ENCODE measurements at places on chromosomes 13 and 19. TPM values are rescaled to one million over a fixed set of nuclear protein-coding genes. Genes with fewer than 3 reads are reported as not detected.
A peak's percentile ranks its signal among the peaks of the same experiment; 100 is the strongest.

DNA sequence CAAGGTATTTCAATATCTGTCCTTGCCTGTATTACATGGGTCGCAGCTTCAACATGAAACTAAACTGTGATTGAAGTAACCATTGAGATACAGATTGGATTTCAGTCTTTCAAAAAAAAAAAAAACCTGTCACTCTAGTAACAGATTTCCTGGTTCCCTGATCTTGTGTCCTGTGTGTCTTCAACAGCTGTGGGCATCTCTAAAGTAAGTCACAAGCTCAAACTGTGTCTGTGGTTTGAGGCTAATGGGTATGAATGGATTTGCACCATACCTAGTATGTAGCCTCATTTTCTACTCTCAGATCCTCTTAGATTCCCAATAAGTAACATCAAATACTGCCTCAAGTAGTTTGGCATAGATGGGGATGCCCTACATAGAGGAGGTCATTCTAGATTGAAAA lies 300.1 kb downstream of the COG6 start:
- H3K27me3 ChIP-seq, result no peaks in the 10 kb centered on the region
- H3K36me3 ChIP-seq, result no peaks in the 10 kb centered on the region
- peaks cover 24% of the 10 kb centered on the region for H3K4me1 ChIP-seq
- no peak overlapping the region for H3K27ac ChIP-seq

DNA sequence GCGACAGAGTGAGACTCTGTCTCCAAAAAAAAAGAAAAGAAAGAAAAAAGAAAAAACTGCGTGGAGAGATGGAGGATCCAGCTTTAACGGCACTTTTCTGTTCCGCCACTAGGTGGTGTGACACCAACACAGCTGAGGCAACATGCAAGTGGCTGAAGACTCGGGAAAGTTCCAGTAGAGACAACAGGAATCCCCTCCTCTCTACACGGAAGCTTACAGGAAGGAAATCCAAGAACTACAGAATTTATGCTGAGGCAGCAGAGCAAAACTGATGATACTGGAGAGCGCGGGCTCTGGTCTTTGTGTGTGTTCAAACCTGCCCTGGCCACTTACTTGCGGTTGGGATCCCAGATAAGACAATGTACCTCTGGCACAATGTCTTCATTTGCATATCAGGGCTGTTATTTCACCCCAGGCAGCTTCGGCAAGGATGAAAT lies 9.9 kb downstream of the RANBP3 start:
- H3K27me3 ChIP-seq, result no peaks in the 10 kb centered on the region
- no peak overlapping the region for H3K4me3 ChIP-seq
- H3K36me3 ChIP-seq, result no peaks in the 10 kb centered on the region
- H3K4me1 ChIP-seq, result peaks cover 16% of the 10 kb centered on the region
- DNase-seq, result peak; percentile 84
- H3K27ac ChIP-seq, result peak overlapping the region; percentile 61

GRCh38 chr13:72541674-72542073 lies 185.8 kb downstream of the MZT1 start:
- H3K36me3 ChIP-seq, result no peaks in the 10 kb centered on the region
- no peak overlapping the region for H3K4me3 ChIP-seq
- peaks cover 2% of the 10 kb centered on the region for H3K27me3 ChIP-seq
- no peaks in the 10 kb centered on the region for H3K4me1 ChIP-seq
- no peak for DNase-seq
- no peak overlapping the region for H3K27ac ChIP-seq

GRCh38 chr13:76630629-76631230 lies 255.5 kb downstream of the KCTD12 start:
- peaks cover 9% of the 10 kb centered on the region for H3K27me3 ChIP-seq
- no peak overlapping the region for H3K4me3 ChIP-seq
- H3K4me1 ChIP-seq, result no peaks in the 10 kb centered on the region
- H3K27ac ChIP-seq, result no peak overlapping the region

Gene ADM5
- 4.4 TPM for total RNA-seq

- H3K4me1 ChIP-seq, result no peaks in the 10 kb centered on the region
- H3K27me3 ChIP-seq, result peaks cover 60% of the 10 kb centered on the region
- H3K4me3 ChIP-seq, result no peak overlapping the region
- no peak overlapping the region for H3K27ac ChIP-seq
Observed at GRCh38 chr13:112072534-112073244, 5.7 kb downstream of the SOX1 start.
